Activated gamma-delta T cell treated with anti-CD3 and anti-CD28 coated beads, Interleukin-2, amount 50 U/mL, for 16 hours (primary cell): ENCODE measurements at places on chromosomes 16 and 17.

- DNase-seq, result no peak
Measured at GRCh38 chr17:9929871-9930270, 24.8 kb upstream of the RCVRN start.

DNA sequence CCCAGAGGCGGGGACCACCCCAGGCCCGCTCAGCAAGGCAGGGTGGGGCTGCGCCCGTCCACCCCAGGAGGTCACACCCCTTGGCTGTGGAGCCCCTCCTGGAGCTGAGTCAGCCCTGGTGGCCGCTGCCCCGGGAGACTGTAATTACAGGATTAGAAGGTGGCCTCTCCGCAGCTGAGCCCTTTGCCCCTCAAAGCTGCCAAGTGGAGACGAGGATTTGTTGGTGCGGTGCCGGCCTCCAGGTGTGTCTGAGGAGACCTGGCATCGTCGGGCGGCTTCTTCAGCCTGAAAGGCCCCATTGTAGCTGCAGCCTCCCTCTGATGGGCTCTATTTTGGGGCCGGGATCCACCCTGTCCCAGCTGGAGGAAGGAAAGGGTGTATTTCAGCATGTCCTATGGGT is 22.7 kb upstream of the SPNS2 start:
- DNase-seq, result no peak

DNA sequence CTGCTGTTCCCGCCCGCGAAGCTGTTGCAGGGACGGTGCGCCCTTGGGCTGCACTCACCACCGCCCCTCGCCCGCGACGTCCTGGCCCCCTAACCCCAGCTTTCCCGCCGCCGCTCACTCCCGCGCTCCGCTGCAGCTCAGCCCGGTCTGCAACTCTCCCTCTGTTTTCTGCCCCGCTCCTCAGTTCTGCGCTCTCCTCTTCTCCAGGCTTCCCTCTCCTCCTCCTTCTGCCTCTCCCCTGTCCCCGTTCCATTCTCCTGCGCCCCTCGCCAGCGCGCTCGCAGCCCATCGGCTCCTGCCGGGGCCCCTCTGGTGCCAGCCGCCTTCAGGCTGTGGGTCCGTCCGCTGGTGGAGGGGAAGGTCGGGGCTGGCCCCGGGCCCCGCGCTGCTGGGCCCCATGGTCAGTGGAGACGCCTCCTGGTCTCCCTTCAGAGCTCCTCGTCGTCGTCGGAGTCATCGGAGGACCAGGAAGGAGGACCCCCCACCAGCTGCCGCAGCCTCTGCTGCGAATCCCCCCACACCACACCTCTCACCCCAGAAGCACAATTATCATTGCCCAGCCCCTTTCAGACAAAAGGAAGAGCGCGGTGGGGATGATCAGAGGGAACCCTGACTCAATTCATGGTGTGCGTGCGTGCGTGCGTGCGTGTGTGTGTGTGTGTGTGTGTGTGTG is 223.2 kb upstream of the FOXF1 start:
- DNase-seq, result no peak

DNA sequence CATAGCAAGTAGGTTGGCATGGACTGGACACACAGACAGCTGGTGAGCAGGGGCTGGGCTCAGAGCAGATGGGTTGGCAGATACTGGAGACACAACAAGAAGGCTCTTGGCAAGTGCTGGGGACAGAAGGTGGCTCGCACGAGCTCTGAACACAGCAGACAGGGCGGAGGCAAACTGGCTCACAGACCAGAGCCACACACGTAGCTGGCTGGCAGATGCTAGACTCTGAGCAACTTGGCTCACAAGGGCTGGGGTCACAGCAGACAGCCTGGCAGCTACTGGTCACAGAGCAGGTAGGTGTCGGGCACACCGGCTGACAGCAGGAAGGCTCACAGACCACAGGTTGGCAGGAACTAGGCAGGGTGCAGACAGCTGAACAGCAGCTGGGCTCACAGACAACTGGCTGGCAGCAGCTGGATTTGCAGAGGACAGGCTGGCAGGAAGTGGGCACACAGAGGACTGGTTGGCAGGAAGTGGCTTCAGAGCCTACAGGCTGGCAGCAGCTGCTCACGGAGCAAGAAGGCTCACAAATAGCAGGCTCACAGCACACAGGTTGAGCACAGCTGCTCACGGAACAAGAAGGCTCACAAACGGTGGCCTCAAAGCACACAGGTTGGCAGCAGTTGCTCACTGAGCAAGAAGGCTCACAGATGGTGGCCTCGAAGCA is 725 bp downstream of the KRTAP16-1 start:
- DNase-seq, result peak; percentile 60

DNA sequence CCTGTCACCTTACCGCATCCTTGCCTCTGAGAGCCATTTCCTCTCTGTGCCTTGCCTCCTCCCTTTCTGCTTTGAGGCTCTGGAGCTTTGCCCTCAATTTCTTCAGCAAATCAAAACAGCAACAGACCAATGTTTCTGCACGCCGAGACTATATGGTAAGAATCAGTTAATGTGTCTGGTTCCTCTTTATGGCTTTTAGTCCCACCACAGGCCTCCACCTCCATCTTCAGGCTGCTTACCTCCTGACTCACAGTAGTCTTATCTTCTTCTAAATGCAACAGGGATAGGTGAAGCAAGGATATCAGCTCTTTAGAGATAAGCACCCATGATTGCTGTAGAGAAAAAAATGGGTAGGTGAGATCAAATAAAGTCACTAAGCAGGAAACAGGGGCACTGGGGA is 9.2 kb upstream of the ALDOC start:
- no peak for DNase-seq

DNA sequence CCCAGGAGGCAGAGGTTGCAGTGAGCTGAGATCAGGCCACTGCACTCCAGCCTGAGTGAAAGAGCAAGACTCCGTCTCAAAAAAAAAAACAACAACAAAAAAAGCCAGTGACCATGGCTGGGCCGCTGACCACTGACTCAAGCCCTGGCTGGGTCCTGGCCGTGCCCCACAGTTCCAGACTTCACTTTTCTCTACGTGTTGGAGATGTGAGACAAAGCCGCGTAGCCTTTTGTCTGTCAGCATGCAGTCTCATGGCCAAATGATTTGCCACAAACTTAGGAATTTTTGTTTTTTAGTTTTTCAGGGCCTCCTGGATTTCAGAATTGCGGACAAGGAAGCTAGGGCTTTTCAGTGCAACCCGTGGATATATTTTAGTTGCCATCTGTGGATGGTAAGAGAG is 89.3 kb upstream of the CIBAR2 start:
- no peak for DNase-seq

DNA sequence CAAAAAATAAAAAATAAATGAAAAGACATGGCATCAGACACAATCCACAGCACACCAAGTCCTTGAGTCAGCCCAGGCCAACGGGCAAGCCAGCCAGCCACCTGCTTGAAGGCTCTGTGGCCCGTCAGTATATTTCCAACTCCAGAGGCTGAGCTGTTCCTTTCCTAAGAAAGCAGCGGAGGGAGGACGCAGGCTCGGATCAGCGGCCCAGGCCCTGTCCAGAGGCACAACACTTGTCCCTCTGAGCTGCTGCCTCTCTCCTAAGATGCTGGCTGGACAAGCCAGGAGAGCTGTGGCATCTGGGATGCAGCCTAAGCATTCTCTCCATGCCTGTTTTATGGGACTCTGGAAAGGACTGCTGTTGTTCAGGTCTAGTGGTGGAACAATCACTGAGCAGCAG is 14.8 kb upstream of the NLRC3 start:
- no peak for DNase-seq

GRCh38 chr17:2964370-2964769 is 99.0 kb downstream of the OR1D5 start:
- no peak for DNase-seq

GRCh38 chr16:66050991-66051390 is 315.5 kb upstream of the CDH5 start:
- no peak for DNase-seq

- no peak for DNase-seq
Measured at GRCh38 chr16:22004341-22004740, 3.4 kb upstream of the PDZD9 start.

DNA sequence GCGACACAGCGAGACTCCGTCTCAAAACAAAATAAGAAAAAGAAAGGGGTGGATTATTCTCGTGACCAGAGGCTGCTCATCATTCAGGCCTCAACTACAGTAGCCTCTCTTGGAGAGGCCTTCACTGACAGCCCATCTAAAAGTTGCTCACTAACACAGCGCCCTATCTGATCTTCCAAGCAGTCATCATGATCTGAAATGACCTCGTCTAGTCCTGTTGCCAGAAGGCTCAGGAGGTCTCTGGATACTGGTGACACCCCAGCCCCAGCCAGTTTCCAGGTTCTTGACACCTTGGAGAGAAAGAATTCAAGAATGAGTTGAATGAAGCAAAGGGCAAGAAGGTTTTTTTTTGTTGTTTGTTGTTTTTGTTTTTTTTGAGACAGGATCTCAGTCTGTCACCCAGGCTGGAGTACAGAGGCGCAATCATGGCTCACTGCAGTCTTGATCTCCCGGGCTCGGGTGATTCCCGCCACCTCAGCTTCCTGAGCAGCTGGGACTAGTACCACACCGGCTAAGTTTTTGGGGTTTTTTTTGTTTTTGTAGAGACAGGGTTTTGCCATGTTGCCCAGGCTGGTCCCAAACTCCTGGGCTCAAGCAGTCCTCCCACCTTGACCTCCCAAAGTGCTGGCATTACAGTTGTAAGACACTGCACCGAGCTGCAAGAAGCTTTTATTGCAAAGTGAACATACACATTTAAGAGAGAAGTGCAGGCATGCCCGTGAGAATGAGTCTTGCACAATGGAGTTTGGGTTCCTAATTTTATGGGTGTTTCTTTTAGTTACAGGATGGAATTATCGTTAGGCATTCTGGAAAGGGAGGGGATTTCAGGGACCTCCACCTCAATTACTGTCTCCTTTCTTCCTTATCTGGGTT is 2.7 kb upstream of the ZC3H7A start:
- no peak for DNase-seq

- DNase-seq, result no peak
Measured at GRCh38 chr16:78448658-78449271, 349.3 kb downstream of the WWOX start.
